ENCODE measurements at places on chromosomes 13 and 19.

GRCh38 chr19:49887665-49888509 is 8.8 kb downstream of the IL4I1 start:
- DNase-seq, result no peak

GRCh38 chr19:58380037-58380661 is 681 bp downstream of the ZNF837 start:
- DNase-seq, result no peak

DNA sequence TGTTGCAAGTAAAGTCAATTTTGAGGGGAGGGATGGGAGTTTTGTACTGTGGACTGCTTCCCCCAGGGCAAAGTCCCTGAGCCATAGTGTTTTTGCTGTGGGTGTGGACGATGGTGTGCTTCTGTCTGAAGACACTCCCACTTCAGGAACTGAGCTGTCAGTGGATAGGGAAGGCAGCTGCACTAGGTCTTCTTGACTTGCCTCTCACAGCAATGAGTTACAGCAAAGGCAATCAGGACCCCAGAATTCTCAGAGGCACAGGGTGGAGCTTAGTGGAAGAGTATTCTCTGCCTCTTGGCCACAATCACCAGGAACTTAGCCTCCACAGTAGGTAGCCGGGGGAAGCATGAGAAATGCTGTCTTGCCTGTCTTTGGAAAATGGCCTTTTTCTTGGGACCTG is 1416.6 kb upstream of the MIR17HG start:
- DNase-seq, result no peak

GRCh38 chr13:50635504-50635903 is 208.0 kb downstream of the DLEU7 start:
- DNase-seq, result no peak

- no peak for DNase-seq
These were observed 7.0 kb upstream of the RCN3 start for GRCh38 chr19:49520705-49521319.

GRCh38 chr13:66875264-66875663 is 354.9 kb downstream of the PCDH9 start:
- DNase-seq, result no peak

DNA sequence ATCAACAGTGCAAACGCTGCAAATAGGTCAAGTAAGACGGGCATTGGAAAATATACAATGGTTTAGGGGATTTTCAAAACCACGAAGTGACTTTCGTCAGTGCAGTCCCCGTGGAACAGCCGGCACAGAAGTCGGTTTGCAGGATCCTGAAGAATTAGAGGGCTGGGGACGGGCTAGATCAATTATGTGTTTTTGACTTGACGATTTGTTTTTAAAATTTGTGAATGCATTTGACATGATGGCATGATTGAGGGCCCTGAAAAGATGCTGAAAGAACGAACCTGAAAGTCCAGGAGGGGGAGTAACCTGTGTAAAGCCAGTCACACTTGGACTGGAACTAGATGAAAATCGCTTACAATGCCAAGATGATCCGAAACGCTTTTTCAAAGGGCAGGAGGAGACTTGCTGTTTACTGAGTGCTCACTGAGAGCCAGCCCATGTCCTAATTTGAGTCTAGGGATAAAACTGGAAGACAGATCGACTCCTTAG is 8.9 kb upstream of the DGKH start:
- DNase-seq, result no peak

GRCh38 chr19:43469160-43469480 is 3.7 kb upstream of the LYPD3 start:
- no peak for DNase-seq

DNA sequence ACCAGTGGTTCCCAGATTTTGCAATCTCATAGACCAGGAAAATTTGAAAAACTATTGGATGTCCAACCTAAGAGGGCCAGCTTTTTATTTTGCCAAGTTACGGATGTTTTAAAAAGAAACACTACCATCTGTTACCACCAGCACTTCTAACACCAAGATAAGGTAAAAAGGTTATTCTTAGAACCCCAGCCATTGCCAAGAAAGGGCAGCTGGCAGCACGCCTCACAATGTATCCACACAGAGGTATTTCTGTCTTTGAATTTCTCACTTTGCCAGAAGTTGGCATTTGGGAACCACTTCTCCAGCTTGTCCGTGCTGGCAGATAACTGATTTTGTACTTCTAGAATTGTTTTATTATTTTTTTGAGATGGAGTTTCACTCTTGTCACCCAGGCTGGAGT is 28.7 kb downstream of the CAPN12 start:
- no peak for DNase-seq

DNA sequence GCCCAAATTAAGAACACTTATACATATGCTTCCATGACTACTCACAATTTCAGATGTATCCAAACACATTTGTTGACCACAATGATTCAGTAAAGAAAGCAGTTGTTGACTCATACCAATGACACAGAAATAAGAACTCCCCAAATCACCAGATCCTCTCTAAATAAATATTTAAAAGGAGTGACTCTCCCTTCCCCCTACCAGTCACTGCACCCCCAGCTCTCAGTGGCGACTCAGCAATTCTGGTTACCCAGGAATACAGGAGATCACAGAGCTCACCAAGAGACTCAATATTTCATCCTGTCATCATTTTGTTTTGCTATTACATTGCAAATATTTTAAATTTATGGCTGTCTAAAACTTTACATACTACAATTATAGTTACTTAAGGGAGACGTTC is 131.5 kb downstream of the RGCC start:
- DNase-seq, result no peak

- no peak for DNase-seq
These were observed 65.7 kb downstream of the MICU2 start for GRCh38 chr13:21538280-21538679.

- peak; percentile 48 for DNase-seq
These were observed 740 bp downstream of the ZNF555 start for GRCh38 chr19:2841855-2842574.

DNA sequence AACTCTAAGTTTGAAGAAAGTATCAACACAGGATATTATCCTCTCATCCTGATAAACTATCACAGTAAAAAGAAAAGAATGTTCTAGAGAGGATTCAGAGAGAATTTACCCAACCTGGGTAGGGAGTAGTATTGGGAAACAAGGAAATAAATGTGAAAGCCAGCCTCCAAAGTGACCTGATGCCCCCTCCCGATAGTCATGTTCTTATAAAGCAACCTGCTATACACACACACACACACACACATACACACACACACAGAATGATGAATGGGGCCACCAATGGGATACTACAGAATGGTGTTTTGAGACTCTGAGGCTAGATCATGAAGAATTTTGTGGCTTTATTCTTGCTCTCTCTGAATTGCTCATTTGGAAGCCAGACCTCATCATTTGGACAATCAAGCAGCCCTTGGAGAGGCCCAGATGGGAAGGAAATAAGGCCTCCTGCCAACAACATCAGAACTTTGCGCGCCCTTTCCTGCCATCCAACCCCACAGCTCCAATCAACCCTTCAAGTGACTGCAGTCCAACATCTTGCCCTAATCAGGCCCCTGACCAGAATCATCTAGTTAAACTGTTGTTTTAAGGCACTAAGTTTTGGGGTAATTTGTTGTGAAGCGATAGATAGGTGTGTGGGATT is 807.9 kb upstream of the ARGLU1 start:
- DNase-seq, result no peak
